Thoracic aorta (tissue), 2 donors: ENCODE measurements at places on chromosomes 5 and 9. TPM values are rescaled to one million over a fixed set of nuclear protein-coding genes. Genes with fewer than 3 reads are reported as not detected.

GRCh38 chr5:107217721-107218130, 453.0 kb downstream of the EFNA5 start:
- H3K4me1 ChIP-seq = peaks cover 51% of the 10 kb centered on the region
- no peaks in the 10 kb centered on the region for H3K36me3 ChIP-seq
- peak; percentile 70 for DNase-seq
- no peaks in the 10 kb centered on the region for H3K27me3 ChIP-seq
- peak overlapping the region; percentile 10 for H3K4me3 ChIP-seq
- peak overlapping the region; percentile 74 for H3K27ac ChIP-seq

DNA sequence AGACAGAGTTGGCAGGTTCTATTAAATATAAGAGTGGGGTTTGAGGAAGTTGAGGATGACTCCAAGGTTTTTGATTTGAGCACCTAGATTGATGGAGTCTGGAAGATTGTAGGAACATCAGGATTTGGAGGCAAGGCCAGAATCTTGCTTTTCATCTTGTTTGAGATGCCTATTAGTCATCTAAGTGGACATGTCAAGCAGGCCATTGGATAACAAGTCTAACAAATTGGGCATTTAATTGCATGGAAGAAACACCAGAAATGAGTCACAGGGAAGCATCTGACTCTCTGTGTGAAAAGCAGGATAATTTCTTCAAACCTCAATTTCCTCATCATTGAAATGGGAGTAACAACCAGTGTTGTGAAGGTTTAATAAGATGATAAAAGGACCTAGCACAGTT, 53.3 kb upstream of the ARL15 start:
- no peaks in the 10 kb centered on the region for H3K36me3 ChIP-seq
- no peak overlapping the region for H3K4me3 ChIP-seq
- no peak for DNase-seq
- no peak overlapping the region for H3K27ac ChIP-seq
- peaks cover 9% of the 10 kb centered on the region for H3K4me1 ChIP-seq

- H3K27me3 ChIP-seq = no peaks in the 10 kb centered on the region
- DNase-seq = no peak
- peak overlapping the region; percentile 30 for H3K27ac ChIP-seq
- no peaks in the 10 kb centered on the region for H3K36me3 ChIP-seq
- H3K4me3 ChIP-seq = no peak overlapping the region
- peaks cover 10% of the 10 kb centered on the region for H3K4me1 ChIP-seq
Measured at GRCh38 chr9:77839459-77840140, 191.5 kb upstream of the GNA14 start.

- H3K36me3 ChIP-seq = peaks cover 18% of the 10 kb centered on the region
- peak overlapping the region; percentile 59 for H3K27ac ChIP-seq
- no peak for DNase-seq
- H3K4me3 ChIP-seq = no peak overlapping the region
- H3K4me1 ChIP-seq = peaks cover 9% of the 10 kb centered on the region
Measured at GRCh38 chr9:34374905-34375552, 1.7 kb downstream of the MYORG start.

GRCh38 chr5:20556115-20556763, 568.2 kb upstream of the CDH18 start:
- H3K27me3 ChIP-seq = no peaks in the 10 kb centered on the region
- DNase-seq = no peak
- H3K4me3 ChIP-seq = no peak overlapping the region
- H3K4me1 ChIP-seq = no peaks in the 10 kb centered on the region

GRCh38 chr9:130417602-130418001, 27.2 kb upstream of the ASS1 start:
- H3K4me1 ChIP-seq = no peaks in the 10 kb centered on the region
- H3K36me3 ChIP-seq = no peaks in the 10 kb centered on the region
- H3K27ac ChIP-seq = no peak overlapping the region
- H3K27me3 ChIP-seq = no peaks in the 10 kb centered on the region
- H3K4me3 ChIP-seq = no peak overlapping the region

GRCh38 chr9:92438900-92439526, 14.7 kb upstream of the OMD start:
- peaks cover 15% of the 10 kb centered on the region for H3K4me1 ChIP-seq
- H3K36me3 ChIP-seq = no peaks in the 10 kb centered on the region
- no peak overlapping the region for H3K4me3 ChIP-seq
- no peak overlapping the region for H3K27ac ChIP-seq
- no peaks in the 10 kb centered on the region for H3K27me3 ChIP-seq

DNA sequence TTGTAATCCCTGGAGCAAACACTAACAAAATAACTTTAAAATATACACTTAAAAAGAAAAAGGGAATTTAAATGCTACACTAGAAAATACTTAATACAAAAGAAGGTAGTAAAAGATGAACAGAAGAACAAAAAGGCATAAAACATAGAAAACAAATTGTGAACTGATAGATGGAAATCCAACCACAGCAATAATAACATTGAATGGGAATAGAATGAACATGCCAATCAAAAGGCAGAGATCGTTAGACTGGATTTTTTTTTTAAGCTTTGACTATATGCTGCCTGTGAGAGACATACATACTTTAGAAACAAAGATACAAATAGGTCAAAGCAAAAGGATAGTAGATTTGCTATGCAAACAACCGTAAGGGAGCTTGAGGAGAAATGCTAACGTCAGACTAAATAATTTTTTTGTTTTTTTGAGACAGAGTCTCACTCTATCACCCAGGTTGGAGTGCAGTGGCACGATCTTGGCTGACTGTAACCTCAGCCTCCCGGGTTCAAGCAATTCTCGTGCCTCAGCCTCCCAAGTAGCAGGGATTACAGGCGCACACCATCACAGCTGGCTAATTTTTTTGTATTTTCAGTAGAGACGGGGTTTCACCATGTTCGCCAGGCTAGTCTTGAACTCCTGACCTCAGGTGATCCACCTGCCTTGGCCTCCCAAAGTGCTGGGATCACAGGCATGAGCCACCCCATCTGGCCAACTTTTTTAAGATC, 6.5 kb downstream of the ABO start:
- H3K36me3 ChIP-seq = no peaks in the 10 kb centered on the region
- H3K4me1 ChIP-seq = no peaks in the 10 kb centered on the region
- no peak overlapping the region for H3K4me3 ChIP-seq
- DNase-seq = no peak

GRCh38 chr5:102762095-102762534, 7.0 kb downstream of the PAM start:
- no peaks in the 10 kb centered on the region for H3K36me3 ChIP-seq
- H3K4me3 ChIP-seq = peak overlapping the region; percentile 54
- H3K27ac ChIP-seq = peak overlapping the region; percentile 51
- DNase-seq = no peak
- H3K4me1 ChIP-seq = peaks cover 47% of the 10 kb centered on the region

DNA sequence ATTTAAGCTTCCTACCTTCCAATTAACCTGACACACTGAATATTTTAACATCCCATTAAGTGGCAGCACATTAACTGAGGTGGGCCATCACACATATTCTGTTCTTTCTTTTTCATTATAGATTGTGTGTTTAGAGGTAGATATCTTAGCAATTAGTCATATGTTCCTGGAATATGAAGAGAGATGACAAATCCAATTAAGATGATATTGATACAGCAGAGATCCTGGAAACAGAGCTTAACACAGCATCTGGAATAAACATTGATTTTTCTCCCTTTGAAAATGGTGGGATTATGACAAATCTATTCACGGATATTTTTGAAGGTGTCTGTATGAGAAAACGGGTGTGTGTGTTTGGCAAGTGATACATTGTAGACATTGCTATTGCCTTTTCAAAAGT, 448.0 kb downstream of the CDH10 start:
- DNase-seq = no peak
- no peak overlapping the region for H3K27ac ChIP-seq
- no peaks in the 10 kb centered on the region for H3K4me1 ChIP-seq
- no peaks in the 10 kb centered on the region for H3K36me3 ChIP-seq
- H3K27me3 ChIP-seq = no peaks in the 10 kb centered on the region
- no peak overlapping the region for H3K4me3 ChIP-seq

DNA sequence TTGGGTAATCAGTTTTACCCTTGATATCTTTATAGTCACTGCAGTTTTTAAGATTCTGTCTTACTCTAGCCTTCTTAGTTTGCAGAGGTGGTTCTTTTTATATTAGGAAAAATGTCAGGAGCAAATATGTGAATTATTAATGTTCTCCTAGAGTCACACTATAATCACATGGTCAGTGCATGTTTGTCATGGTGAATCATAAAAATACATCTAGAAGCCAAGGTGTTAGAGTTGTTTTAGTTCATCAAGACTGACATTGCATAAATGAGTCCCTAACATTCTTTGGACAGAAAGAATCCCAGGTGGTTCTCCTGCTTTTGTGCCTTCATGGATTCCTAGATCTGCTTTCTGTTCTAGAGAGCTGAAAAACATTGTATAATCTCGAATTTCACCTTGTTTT, 22.9 kb downstream of the ATG10 start:
- H3K36me3 ChIP-seq = no peaks in the 10 kb centered on the region
- no peak for DNase-seq
- H3K4me3 ChIP-seq = no peak overlapping the region
- no peaks in the 10 kb centered on the region for H3K27me3 ChIP-seq
- no peaks in the 10 kb centered on the region for H3K4me1 ChIP-seq

DNA sequence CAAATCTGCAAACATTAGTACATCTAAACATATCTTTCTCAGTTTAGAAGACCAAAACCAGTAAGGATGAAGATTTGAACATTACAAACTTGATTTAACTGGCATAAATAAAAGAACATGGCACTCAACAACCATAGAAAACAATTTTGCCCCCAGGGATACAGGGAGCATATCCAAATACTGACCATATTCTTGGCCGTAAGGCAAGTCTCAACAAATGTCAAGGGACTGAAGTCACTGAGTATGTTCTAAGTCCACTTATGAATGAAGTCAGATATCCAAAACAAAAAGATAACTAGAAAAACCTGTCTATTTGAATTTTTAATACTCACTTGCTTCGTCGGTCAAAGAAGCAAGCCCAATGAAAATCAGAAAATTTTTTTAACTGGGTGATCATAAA, 14.1 kb downstream of the FEM1C start:
- H3K27ac ChIP-seq = no peak overlapping the region
- peaks cover 39% of the 10 kb centered on the region for H3K4me1 ChIP-seq
- H3K27me3 ChIP-seq = no peaks in the 10 kb centered on the region
- H3K4me3 ChIP-seq = no peak overlapping the region
- no peak for DNase-seq

DNA sequence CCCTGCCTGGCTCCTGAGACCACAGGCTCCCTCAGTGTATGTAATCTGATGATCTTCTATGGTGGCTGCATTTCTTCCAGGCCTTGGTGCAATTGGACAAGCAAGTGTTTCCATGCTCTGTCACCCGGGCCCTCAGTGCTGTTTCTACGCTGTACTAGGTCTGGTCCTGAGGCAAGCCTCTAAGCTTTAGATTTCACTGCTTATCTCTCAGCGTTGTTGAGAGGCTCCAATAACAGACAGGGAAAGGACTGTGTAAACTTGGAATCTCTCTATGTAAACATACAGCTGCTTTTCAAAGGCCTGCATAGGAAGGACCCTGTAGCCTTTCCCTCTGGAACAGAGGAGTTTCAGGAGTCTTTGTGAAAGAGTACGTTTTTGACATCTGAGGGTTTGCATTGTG, 38.6 kb upstream of the NFIB start:
- H3K27me3 ChIP-seq = no peaks in the 10 kb centered on the region
- peaks cover 74% of the 10 kb centered on the region for H3K4me1 ChIP-seq
- peak overlapping the region; percentile 83 for H3K4me3 ChIP-seq
- H3K27ac ChIP-seq = peak overlapping the region; percentile 87
- no peak for DNase-seq
- H3K36me3 ChIP-seq = no peaks in the 10 kb centered on the region

DNA sequence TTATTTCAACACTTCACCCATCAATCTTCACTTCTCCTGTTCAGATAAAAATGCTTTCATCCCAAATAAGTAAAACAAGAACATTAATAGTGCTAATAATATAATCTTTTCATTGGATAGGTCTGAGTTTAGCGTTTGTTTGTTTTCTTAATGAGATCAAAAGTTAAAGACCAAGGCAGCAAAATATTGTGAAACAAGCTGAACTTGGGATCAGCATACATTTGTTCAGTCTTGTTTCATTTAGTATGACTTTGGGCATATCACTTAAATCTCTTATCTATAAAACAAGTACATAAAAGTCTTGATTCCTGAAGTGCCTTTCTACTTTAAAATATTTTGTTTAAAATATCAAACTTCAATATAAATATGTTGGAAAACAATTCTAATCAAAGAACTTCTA, 13.4 kb upstream of the SNX24 start:
- no peaks in the 10 kb centered on the region for H3K27me3 ChIP-seq
- H3K4me1 ChIP-seq = no peaks in the 10 kb centered on the region
- H3K36me3 ChIP-seq = peaks cover 2% of the 10 kb centered on the region

- no peaks in the 10 kb centered on the region for H3K4me1 ChIP-seq
- no peak overlapping the region for H3K27ac ChIP-seq
- no peaks in the 10 kb centered on the region for H3K27me3 ChIP-seq
- no peak for DNase-seq
Measured at GRCh38 chr9:13845460-13845859, 468.5 kb downstream of the NFIB start.

GRCh38 chr5:76736679-76737556, 21.0 kb downstream of the F2R start:
- H3K27ac ChIP-seq = no peak overlapping the region
- no peak overlapping the region for H3K4me3 ChIP-seq
- peaks cover 5% of the 10 kb centered on the region for H3K36me3 ChIP-seq
- H3K4me1 ChIP-seq = no peaks in the 10 kb centered on the region

GRCh38 chr5:133494232-133494922, 118.0 kb downstream of the FSTL4 start:
- no peak for DNase-seq
- no peak overlapping the region for H3K27ac ChIP-seq
- H3K36me3 ChIP-seq = no peaks in the 10 kb centered on the region
- no peaks in the 10 kb centered on the region for H3K27me3 ChIP-seq
- H3K4me3 ChIP-seq = no peak overlapping the region

GRCh38 chr9:129569502-129570449, 51.1 kb downstream of the C9orf50 start:
- peaks cover 41% of the 10 kb centered on the region for H3K4me1 ChIP-seq
- H3K36me3 ChIP-seq = no peaks in the 10 kb centered on the region
- H3K4me3 ChIP-seq = peak overlapping the region; percentile 88
- H3K27ac ChIP-seq = peak overlapping the region; percentile 74
- DNase-seq = no peak
- no peaks in the 10 kb centered on the region for H3K27me3 ChIP-seq

- H3K4me1 ChIP-seq = no peaks in the 10 kb centered on the region
- H3K4me3 ChIP-seq = no peak overlapping the region
Measured at GRCh38 chr9:91789941-91790340, 160.1 kb downstream of the ROR2 start.

DNA sequence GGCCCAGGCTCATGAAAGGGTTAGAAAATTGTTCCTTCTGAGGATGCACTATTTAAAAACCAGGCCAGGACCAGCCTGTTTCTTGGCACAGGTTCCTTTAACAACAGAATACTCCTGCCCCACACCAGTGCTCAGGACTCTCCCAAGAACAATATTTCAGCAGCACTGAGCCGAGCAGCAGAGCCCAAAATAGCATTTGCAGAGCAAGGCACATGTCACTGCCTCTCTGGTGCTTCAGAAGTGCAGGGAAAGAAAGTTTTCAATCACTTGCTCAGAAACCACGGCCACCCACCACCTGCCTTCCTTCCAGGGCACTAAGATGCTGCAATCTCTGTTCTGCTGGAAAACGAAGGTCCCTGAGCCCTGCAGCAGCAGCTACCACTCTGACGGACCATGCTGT, 77.6 kb downstream of the SIL1 start:
- no peaks in the 10 kb centered on the region for H3K27me3 ChIP-seq
- no peak for DNase-seq
- H3K4me1 ChIP-seq = peaks cover 30% of the 10 kb centered on the region
- H3K27ac ChIP-seq = peak overlapping the region; percentile 73

Gene ZBED3
- total RNA-seq = 4.4 TPM

Gene HTR4
- 3.9 TPM for total RNA-seq

Gene ESM1
- total RNA-seq = 1.8 TPM

Gene SLC34A1
- not detected for total RNA-seq

Gene MCIDAS
- total RNA-seq = not detected

Gene GKAP1
- 3.8 TPM for total RNA-seq

Gene PCDHA6
- 5.2 TPM for total RNA-seq

Gene PAPPA
- total RNA-seq = 17.4 TPM
